NCI-H748 treated with DMSO at 0.1 percent for 48 hours (cell line): ENCODE measurements at places on chromosomes 3 and 15.

DNA sequence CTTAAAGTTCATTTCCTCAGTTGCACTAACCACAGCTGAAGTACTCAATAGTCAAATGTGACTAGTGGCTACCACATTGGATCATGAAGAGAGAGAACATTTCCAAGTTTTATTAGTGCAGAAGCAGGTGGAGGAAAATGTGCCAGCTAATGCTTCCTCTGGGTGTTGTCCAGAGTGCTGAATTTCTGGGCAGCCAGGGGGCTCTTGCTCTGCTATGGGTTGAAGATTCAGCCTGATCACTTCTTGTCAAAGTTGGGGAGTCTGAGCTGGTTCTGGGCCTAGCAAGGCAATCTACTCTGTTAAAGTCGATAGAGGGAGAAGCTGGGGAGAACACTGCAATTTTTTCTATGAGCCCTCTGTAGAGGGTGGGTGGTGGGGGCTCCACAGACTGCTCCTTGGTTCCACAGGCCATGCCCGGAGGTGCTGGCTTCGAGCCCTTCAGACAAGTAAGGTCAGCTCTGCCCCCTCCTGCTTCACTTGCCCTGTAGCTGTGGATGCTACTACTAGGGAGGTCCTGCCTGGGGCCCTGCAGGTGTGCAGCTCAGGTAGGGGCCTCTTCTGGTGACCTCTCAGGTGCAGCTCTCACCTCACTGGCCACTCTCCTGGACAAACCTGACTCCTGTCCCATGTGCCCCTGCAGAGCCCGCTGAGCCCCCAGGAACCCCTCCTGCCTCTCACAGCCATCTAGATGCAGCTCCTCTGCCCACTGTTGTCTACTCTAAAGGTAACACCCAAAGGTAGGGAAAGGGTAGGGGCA, 8.2 kb downstream of the ALG3 start:
- no peak for DNase-seq

DNA sequence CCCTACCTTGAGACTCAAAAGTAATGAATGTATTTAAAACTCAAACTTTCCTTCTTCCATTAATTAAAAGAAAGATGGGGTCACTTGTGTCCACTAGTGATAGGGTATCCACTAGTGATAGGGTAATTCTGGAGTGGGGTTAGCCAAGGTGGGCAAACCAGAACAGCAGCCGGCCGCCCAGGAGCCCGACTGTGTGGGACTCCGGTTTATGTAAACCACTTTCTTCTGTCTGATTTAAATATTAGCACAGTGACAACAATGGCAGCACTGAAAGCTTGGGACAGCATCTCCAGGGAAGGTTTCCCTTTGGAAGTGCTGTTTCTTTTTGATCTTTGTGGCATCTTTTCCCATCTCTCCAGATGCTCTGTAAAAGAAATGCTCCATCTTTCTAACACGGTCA, 722 bp downstream of the MYZAP start:
- DNase-seq = no peak

- DNase-seq = no peak
Observed at GRCh38 chr3:114707252-114707860, 413.5 kb downstream of the TIGIT start.

GRCh38 chr3:175648899-175649298, 789.8 kb downstream of the NAALADL2 start:
- DNase-seq = no peak

GRCh38 chr3:44960387-44961026, 15.5 kb downstream of the ZDHHC3 start:
- DNase-seq = no peak

DNA sequence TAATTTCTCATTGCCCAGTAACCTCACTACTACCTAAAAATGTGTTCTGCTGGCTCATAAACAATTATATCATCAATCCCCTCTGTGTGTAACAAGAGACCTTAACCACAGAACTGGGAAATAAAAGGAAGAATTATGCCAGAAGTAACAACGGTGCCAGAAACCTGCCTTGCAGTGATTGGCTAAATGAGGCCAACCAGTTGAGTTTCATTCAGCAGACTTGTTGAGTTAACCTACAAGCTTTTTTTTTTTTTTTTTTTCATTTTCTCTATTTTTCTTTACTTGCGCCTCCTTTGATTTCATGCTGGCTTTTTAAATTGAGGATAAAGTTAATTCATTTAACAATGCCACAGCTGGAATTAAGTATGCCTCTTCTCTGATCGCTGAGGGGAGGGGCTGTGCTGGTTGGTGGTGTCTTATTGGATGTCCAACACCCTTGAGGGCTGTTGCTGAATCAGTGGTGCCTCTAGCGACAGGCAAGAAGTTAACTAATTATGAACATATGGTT, 30.0 kb upstream of the GMNC start:
- no peak for DNase-seq

DNA sequence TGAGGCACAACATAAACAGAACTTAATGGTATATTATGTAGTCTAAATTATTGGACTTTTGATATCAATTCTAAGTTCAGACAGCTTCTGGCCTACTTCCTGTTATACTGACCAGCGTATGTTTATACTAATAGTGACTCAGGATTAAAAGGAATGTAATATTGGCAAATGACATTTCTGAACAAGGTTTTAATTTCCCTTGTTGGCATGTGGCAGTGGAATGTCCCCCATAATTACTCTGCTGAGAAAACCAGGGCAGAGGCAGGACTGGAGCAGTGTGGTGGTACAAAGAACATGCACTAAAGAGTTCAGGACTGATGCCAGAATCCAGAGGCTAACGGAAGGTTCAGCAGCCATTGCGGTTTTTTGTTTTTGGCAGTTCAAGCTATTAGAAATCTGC, 184.0 kb downstream of the KCNAB1 start:
- DNase-seq = no peak

DNA sequence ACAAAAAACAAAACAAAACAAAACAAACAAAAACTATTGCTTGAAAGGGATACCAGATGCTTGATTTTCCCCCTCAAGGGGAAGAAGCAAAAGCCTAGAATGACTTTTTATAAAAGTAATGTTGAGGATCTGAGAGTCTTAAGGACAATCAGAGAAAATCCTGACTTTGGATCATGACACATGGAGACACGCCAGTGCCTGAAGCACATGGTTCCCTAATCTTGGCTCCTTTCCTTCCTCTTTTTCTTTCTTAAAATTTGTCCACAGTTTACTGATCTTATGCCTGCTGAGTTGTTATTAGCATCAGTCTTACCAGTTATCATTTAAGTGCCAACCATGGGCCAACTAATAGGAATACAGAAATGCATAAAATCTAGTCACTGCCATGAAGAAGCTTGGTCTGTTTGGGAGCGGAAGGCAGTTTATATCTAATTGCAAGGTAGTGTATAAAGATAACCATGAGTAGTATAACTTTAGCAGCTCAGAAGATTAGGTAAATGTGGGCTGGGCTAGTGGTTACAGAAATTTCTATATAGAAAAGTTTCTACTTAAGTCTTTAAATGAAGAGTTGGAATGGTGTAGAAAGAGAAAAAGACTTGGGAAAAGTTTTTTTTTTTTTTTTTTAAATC, 6.9 kb downstream of the GLCE start:
- no peak for DNase-seq

DNA sequence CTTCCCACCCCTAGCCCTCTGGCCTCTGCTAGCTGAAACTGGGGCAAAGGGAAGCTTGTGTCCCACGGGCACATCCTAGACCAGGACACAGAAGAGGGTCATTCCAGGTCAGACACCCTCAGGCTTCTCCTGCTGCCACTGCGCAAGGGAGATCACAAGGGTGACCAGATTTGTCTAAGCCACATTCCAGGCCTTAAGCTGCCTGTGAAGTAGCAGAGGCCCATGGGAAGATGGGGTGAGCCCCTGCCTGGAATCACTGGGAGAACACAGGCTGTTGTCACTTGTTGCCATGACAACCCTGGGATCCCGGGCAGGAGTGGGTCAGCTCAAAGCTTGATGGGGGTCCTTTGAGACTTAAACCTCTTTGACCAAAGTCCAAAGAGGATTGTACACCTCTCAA, 10.8 kb downstream of the STRA6 start:
- DNase-seq = no peak

- DNase-seq = no peak
Observed at GRCh38 chr3:126456211-126456610, 19.5 kb downstream of the ZXDC start.

GRCh38 chr15:83396101-83396500, 51.0 kb upstream of the SH3GL3 start:
- DNase-seq = no peak

DNA sequence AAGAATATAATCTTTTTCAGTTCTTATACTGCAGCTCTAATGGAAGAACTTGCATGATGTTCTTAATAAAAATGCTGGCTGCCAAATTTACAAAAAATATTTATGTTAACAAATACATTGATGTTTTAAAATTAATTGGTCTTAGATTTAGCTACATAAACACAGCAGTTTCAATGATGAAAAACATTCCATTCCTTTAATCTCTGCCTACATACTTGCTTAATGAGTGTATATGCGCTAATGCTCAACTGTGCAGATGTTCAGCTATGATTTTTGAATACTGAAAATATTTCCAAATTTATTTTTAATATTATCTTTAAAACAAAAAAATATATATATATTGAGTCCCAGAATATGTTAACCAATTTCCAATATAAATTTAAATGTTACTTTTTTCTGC, 867.4 kb downstream of the ROBO1 start:
- DNase-seq = no peak

DNA sequence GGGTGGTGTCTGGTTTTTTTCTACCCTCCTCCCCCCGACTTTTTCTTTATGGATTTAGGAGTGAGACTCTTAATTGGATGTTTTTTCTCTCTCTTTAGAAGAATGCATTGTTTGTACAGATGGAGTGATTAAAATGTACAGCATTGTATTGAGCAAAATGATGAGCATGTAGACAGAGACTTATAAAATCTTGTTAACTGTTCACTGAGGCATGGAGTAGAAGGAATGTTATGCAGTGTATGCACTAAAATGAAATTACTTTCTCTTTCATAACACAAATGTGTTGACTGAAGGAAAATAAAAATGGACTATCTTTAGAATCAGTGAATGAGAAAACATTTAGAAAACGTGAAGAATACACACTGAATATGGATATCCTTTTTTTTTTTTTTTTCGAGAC, 39.8 kb downstream of the ZFAND6 start:
- no peak for DNase-seq

GRCh38 chr15:68621535-68621934, 42.7 kb downstream of the CORO2B start:
- DNase-seq = no peak

DNA sequence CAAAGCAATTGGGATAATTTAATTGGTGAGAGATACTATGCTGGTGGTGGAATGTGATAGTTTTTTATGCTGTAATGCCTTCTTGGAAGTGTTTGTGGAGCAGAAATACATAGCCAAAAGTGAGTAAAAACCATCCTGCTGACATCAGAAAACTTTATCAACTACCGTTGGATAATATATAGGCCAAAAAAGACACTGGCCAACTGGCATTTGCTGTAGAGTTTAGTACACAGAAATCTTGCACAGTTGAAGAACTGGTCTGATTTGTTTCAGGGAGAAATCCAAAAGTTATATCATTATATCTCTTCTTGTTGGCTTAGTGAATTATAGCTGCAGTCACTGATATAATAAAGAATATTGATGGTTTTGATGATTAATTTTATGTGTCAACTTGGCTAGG, 507 bp upstream of the MINDY4B start:
- no peak for DNase-seq

- no peak for DNase-seq
Observed at GRCh38 chr3:26962492-26963360, 340.2 kb downstream of the LRRC3B start.

GRCh38 chr3:101853982-101854381, 4.7 kb downstream of the NFKBIZ start:
- DNase-seq = no peak

- DNase-seq = no peak
Observed at GRCh38 chr3:66107855-66108254, 69.1 kb upstream of the MAGI1 start.

- no peak for DNase-seq
Observed at GRCh38 chr3:15148614-15149013, 49.7 kb upstream of the RBSN start.

DNA sequence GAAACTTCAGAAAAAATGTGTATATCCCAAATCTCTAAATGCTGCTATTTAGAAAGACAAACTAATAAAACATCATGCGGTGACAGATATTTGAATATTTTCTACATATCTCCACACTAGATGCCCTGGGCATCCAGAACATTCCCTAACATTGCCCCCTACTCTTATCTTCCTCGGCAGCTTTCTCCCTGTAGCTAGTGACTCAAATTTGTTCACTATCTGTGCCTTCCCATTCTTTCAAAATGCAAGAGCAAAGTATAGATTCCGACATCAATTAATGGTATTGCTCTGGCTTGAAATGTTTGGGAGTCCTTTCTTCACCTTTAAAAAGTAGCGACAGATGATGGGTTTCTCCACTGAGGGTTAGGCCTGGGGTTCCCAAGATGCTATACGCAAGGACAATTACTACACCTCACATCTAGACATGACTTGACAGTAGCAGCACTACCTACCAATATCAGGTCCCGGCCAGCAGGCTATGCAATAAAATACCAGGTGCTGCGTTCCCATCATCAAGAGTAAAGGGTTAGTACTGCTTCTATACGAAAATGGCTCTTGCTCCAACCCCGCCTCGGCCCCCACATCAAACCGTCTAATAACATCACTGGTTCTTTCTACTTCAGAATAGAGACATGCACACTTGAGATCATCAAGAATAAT, 631 bp downstream of the UBR1 start:
- DNase-seq = no peak

DNA sequence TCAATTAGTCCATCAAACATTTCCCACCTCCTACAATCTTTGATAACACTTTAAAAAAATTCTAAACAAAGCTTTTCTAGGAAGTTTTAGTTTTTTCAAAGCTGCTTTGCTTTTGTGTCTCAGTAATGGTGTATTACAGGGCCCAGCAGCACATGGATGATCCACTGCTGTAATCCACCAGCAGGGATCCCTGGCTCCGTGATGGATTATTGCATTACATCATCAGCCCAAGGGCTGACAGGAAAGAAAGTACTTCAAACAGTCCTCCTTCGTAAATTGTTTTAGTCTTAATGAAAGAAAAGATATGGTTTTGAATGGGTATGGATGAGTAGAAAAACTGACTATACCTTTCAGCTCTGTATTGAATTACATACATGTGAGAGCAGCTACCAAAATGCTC, 688.9 kb upstream of the NAALADL2 start:
- DNase-seq = no peak

DNA sequence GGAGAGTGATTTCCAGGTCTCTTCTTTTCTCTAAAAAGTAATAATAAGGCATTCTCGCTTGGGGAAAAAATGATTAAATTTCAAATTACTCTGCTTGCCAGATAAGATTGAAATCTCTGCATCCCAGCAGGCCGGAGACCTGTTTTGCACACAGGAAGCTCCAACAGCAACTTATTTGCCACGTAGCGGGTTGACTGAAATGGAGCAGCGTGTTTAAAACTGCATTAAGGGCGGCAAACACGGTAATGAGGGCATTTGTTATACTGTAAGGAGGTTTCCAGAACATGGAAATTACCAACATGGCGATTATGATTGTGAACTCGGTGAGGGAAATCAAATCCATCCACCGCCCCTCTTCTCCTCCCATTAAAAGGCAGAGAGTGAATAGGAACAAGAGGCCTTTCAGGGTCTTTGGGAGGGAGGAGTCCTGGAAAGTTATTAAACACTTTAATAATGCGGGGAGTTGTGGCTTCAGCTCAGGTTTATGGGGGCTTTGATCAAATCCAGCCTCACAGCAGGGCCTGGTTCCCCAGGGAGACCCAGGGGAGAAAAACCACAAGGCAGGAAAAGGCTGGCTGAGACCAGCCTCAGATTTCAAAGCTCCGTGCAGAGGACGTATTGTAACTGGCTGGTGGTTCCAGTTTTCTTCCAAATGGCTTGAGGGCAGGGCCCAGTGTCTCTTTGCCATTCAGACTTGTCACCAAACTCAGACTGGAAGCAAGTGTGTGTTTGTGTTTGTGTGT, 242.3 kb downstream of the TLE3 start:
- DNase-seq = no peak

- no peak for DNase-seq
Observed at GRCh38 chr3:156649681-156650080, 24.7 kb upstream of the TIPARP start.
